ENCODE measurements at places on chromosomes 7 and 10.

DNA sequence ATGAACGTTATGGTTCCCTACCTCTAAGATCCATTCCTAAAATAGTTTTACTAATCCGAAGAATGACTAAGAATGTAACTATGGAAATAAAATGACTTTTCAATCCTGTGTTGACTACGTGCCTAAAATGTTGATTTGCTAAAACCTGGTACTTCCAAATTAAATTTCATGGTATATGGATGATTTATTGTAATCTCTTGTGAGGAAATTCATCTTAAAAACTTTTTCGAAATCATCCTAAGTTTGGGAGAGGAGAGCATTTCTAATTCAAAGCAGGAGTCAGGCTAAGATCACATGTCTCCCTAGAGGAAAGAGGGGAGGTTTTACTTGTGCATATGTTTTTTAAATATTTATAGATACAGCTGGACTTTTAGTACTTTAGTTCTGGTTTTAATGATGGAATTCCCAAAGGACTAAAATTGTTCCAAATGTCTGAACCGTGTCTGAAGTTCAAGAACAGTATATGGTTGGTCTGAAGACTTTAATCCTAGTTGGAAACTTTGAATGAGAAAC, 483.9 kb downstream of the AUTS2 start:
- DNase-seq, result no peak

GRCh38 chr10:127035827-127036226, 130.6 kb downstream of the DOCK1 start:
- DNase-seq, result no peak

DNA sequence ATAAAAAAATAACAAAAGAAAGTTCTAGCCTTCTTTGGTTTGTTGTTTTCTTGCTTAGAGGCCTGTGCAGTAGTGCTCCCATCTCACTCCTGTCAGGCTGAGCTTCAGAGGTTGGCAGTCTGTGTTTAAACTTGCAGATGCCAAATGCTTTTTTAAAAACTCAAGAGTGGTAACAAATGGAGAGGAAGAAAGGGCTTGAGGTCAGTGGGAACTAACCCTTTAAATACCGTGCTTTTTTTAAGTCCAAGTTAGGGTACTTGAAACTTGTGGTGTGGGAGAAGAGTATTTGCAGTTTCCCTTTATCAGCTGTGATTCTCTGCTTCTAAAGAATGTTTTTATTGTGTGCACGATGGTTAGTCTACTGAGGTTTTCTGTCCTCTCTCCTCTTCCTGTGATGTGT, 29.4 kb downstream of the ZRANB1 start:
- DNase-seq, result no peak

DNA sequence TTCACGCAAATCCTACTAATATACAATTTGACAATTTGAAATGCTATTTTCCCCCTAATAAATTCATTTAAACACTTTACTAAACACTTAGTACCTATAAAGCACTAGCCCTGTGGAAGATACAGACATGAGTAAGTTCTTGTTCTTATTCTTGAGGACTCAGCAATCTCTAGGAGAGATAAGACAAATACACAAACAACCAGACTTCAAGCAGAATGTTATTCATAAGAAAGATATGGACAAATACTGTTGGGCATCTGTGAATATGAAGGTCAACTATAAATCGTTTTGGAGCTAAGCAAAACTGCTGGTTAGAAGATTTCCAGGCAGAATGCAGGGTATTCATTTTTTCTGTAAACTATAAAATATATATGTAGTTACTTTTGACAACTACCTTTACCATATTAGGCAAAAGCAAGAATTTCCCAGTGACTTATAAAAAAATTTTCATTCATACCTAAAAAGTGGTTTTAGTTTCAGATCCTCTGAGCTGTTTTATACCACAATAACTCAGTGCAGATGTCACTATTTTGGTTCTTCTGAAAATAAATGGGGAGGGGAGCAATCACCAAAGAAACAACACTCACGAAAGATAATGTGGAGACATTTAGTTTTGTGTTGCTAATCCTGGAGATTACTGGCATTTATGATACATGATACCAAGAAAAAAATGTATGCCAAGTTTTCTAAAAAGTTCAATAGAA, 3.8 kb downstream of the VPS41 start:
- DNase-seq, result no peak

- no peak for DNase-seq
Observed at GRCh38 chr10:13347043-13347499, 1.0 kb downstream of the SEPHS1 start.

DNA sequence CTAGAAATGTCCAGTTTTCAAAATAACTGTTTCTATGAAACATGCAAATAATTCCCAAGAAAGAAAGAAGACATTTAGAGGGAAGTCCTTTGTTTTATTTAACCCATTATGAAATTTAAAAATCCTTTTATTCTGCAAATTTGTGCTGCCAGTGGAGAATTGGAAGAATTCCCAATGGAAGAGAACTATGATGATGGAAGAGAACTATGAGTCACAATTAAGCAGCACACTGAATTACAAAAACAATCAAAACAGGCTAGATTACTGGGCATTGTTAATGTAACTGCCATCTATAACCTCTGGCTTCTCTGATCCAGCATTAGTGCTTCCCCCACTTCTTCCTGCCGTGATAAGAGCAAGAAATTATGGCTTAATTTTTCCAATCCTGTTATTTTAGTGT, 126.2 kb upstream of the FEZF1 start:
- DNase-seq, result no peak

DNA sequence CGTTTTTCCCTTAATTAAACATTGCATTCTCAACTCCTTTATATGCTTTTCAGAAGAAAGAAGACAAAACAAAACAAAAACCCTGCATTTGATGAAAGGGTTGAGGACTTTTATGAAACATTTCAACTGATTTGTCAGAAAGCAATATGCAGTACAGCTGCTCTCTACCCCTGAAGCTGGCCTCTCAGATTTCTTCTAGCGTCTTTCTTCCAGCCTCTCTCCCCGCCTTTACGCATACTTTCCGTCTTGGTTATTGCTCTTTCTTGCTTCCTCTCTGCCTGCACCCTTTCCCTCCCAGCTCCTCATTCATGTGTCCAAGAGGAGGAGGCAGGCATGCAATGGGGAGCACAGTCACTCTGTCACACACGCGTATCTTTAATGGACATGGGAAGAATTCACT, 91.0 kb upstream of the COL1A2 start:
- no peak for DNase-seq

DNA sequence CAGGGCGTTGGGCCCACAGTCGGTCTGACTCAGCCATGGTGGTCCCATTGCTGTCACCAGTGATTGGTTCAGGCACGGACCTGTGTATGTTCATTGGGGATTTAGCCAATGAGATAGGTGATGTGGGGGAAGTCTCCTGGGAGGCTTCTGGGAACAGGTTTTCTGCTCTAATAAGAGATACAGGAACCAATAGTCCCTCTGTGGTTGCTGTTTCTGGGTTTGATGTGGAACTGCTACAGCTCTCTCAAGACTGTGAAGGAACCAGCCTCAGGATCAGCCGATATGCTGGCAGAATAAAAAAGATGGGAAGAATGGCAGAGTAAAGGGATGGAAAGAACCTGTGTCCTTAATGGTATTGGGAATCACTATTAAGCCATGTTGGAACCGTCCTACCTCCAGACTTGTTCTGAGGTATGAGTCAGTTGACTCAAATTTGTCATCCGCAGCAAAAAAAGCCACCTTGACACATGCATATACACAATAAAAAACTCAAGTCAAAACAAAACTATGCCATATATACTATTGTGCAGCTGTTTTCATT, 70.6 kb downstream of the MCMBP start:
- no peak for DNase-seq

GRCh38 chr10:88986549-88987242, 3.9 kb upstream of the FAS start:
- no peak for DNase-seq

GRCh38 chr7:50477640-50478039, 27.5 kb upstream of the FIGNL1 start:
- DNase-seq, result no peak

- DNase-seq, result no peak
Observed at GRCh38 chr7:19442016-19442785, 266.6 kb downstream of the POLR1F start.

DNA sequence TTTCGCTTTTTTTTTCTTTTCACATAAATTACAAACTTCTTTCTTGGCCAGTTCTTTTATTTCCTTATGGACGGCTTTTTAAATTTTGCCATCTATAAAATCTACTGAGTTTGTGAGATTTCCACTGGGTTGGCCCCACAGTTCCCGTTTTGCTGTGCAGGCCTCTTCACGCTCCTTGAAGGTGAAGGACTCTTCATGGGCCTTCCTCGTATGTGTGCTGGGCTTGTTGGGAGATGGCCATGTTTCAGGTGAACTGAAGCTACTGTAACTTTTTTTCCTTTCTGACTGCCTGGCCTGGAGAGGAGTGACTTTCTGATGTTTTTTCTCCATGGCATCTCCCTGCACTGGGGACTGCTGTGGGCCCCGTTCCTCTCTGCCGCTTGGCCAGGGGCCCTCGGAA, 262.4 kb downstream of the COBL start:
- no peak for DNase-seq

- DNase-seq, result no peak
Observed at GRCh38 chr7:128259131-128260061, 18.3 kb downstream of the LEP start.

- DNase-seq, result no peak
Observed at GRCh38 chr10:11906714-11907113, 83.6 kb downstream of the PROSER2 start.

DNA sequence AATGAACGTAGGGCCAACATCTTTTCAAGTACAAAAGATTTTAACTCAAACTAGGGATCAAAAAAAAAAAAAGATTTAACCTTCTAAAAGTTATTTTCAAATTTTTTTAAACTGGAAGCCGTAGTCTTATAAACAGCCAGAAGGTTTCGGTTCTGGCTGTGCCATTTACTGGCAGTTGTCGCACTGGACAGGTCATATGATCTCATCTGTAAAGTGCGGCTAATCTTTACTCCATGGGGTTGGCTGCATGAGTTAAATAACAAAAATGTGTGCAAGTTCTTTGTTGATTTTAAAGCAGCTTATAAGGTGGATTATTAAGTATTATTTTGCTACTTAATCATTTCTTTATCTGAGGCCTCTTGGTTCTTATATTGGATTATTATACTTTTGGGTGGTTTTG, 36.6 kb downstream of the TRUB1 start:
- DNase-seq, result no peak

GRCh38 chr7:149257146-149257545, 4.8 kb upstream of the ZNF783 start:
- DNase-seq, result no peak

DNA sequence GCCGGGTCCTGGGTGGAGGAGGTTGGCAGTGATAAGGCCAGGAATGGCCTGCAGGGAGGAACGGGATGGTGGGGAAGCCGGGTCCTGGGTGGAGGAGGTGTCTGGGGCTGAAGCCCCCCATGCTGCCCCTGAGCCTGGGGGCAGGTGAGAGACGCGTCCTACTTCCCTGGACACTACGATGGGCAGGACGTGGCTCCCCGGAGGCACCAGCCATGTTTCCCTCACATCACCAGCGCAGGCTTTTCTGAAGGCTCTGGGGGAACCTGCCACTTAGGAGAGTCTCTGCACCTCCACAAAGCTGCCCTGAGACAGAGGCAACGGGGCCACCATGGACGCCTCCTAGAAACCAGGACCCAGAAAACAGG, 324.8 kb downstream of the DNAJB6 start:
- no peak for DNase-seq

- DNase-seq, result no peak
Observed at GRCh38 chr10:113037218-113037617, 87.2 kb downstream of the TCF7L2 start.

DNA sequence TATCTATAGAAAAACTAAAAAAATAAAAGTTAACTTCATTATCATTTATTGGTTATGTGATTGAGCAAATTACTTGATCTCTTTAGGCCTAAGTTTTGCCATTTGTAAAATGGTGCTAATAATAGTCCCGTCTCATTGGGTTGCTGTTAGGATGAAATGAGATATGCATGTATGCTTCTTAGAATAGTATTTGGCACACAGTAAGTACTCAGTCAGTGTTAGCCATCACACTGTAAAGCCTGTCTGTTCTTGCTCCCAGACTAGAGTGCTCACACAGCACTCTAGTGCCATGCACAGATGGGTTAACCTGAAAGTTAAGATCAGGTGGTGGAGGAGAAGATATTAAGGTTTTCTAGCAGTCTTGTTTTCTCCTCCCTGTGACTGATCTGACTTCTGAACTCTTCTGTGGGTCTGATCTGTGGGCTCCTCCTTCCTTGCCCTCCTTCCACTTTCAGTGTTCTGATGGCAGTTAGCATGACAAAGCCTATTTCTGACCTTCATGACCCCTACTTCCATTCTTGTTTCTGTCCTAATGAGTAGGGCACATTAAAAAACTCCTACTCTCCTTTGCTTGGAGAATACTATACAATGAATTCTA, 167.5 kb downstream of the RNLS start:
- DNase-seq, result no peak

DNA sequence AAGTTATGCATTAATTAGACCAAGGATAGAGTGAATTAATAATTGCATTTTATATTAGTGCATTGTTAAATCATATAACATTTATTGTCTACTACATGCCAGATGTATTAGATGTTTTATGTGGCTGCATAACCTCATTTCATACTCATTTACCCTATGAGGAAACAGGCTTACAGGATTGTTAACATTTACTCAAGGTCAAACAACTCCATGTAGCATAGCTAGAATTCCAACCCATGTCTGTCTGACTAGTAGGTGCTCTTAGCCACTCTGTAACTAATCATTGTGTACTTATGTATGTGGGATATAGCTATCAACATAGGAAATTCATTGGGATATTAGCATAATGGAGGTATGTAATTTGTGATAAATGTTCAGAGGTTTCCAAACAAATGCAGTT, 46.3 kb downstream of the PHYHIPL start:
- DNase-seq, result no peak

Data from GM12892 (cell line).